ENCODE measurements at places on chromosomes 6 and 20. TPM values are rescaled to one million over a fixed set of nuclear protein-coding genes. Genes with fewer than 3 reads are reported as not detected.

Gene NFATC2
- total RNA-seq, result 0.76 TPM

Gene THEMIS
- total RNA-seq, result 0.16 TPM

Gene EYS
- not detected for total RNA-seq

Gene C6orf163
- total RNA-seq, result 1.1 TPM

Gene EHMT2
- 28.2 TPM for total RNA-seq

Gene NRSN1
- not detected for total RNA-seq

Gene BTNL2
- total RNA-seq, result not detected

Gene MYB
- total RNA-seq, result 1.3 TPM

Gene VIP
- not detected for total RNA-seq

All from esophagus mucosa (tissue), 1 donor.